ENCODE measurements at places on chromosomes 1 and 21.

- no peak for DNase-seq
Measured at GRCh38 chr1:91428182-91428798, 23.7 kb upstream of the HFM1 start.

DNA sequence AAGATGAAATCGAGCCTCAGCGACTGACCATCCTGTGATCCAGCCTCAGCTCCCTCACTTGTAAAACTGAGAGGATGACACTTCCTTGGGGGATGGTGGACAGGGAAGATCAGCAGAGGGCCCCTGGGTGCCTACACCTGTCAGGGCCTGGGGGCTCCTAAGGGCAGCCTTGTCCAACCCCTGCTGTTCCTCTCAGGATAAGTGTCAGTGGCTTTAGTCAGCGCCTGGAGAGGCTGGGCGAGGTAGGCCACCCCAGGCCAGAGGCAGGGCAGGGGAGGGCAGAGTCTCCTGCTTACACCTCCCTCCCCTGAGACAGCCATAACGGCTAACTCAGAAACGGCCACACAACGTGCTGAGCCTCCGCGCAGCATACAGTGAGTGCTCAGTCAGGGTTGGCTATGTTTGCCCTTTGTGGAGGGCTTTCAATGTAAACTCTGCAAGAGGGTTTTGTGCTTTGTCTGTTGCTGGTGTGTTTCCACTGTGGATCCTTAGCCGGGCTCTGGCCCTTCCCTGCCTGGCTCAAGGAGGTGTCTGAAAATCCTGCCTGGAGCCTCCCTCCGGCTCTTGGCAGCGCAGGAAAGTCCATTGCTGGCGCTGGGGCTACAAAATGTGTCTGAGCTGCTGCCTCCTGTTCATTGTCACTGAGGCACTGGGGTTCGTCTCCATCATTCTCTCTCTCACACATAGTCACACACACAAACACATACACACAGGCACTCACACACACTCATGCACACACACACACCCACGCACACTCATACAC is 588.4 kb downstream of the PTPRU start:
- DNase-seq: no peak

DNA sequence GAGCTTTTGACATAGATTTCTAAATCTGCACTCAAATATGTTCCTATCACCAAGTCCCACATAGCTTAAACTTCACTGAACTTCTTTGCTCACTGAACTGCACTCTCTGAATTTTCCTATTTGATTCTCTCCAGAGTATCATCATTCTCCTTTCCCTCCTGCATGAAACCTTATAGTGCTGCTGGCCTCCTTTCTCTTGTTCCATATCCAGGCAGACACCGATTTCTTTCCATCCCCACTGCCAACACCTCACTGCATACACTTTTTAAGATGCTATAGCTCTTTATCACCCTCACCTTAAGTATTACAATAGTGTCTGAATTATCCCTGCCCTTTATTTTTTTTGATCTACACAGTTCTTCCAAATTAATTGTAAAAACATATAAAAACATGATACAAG is 3.1 kb upstream of the TRIM45 start:
- no peak for DNase-seq

GRCh38 chr1:10022656-10023055 is 10.1 kb upstream of the UBE4B start:
- no peak for DNase-seq

DNA sequence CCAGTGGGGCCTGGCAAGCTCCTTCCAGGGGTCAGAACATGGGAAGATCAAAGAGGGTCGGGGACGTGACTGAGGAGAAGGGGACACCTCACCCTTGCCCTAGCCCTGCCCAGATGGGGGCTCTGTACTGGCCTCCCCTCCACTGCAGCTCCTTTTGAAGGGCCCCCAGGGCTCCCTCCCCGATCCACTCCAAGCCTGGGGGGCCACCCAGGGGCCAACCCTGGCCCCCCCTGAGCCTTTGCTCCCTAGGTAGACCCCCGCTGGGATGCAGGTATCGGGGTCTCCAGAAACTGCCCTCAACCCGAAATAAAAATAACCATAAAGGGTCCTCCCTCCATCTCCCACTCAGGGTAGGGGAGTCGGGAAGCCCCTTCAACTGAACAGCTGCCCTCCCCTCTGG is 37.4 kb upstream of the FAM131C start:
- DNase-seq: no peak

DNA sequence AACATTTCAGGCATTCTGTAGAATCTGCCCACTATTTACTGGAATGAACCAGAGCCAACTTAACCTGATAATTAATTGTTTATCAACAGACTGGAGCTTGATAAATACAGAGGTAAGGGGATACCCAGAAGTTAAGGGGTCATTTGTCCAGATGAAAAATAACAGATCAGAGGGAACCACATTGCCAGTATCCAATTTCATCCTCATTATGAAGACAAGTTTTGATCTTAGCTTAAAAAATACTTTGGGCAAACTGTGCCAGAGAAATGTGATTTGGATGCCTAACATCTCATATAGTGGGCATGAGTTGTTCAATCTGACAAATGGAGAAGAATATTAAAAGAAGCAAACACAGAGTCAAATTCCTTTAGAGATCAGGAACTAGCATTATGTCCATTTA is 63.7 kb downstream of the IFI44 start:
- DNase-seq: no peak

- no peak for DNase-seq
Measured at GRCh38 chr1:56149761-56150160, 429.6 kb downstream of the PLPP3 start.

GRCh38 chr21:41602531-41602930 is 94.6 kb upstream of the TMPRSS2 start:
- no peak for DNase-seq

DNA sequence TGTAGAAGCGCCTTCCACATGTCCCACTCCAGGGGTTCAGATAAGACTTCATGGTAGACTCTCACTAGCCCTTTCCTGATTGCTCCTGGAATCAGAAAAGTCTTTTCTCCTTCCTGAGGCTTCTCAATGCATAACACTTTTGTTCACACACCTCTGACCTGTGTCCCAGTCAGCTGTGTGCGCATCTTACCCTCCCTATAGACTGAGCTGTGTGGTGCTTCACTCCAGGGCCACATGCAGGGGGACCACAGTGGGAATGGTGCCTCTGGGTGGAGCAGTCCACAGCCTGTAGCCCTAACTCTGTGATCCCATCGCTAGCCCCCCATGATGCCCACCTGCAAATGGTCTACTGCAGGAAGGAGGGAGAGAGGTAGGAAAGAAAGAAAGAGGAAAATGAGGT is 84.0 kb upstream of the TLR5 start:
- no peak for DNase-seq

- DNase-seq: no peak
Measured at GRCh38 chr1:154666051-154666790, 58.2 kb upstream of the ADAR start.

- DNase-seq: no peak
Measured at GRCh38 chr1:199944986-199945385, 82.5 kb upstream of the NR5A2 start.

GRCh38 chr1:205141236-205142101 is 19.7 kb upstream of the RBBP5 start:
- DNase-seq: peak; percentile 66

DNA sequence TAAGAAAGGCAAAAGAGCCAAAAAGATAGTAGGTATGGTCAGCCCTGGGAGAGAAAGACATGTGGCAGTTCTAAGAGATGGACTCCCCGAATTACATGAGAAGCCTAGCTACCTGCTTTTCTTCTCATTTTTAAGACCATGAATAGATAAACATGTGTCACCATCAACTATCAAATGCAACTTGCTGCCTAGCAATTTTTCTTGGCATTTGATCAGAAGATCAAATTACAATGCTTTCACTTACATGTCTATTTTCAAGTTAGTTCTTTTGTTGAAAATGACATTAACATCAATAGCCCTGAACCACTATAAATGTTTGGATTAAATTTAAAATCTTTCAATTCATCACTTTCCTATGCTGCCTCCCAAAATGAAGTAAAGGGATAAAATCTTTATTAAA is 212.3 kb downstream of the HHIPL2 start:
- DNase-seq: no peak

- no peak for DNase-seq
Measured at GRCh38 chr1:85836736-85837135, 128.5 kb upstream of the ZNHIT6 start.

DNA sequence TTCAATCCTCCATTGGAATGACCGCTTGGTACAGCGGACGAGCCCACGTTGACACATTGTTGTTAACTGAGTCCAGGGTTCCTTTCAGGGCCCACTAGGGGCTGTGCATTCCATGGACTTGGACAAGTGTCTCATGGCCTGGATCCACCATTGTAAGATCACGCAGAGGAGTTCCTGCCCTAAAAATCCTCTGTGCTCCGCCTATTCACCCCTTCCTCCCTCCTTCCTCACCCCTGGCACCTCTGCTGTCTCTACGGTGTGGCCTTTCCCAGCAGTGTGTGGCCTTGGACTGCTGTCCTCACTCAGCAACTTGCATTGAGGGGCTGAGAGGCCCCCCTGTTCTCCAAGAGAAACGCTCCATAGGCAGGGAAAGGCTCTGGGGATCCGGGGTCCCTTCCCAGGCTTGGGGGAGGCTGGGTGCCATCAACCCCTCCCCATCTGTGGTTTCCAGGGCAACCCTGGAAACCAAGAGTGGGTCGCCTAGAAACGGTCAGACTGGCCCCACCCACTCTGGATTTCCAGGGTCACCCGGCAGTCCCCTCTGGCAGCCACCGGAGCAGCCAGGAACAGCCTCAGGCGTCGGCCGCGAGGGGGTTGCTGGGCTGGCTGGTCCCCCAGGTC is 50.9 kb downstream of the MEGF6 start:
- DNase-seq: no peak

DNA sequence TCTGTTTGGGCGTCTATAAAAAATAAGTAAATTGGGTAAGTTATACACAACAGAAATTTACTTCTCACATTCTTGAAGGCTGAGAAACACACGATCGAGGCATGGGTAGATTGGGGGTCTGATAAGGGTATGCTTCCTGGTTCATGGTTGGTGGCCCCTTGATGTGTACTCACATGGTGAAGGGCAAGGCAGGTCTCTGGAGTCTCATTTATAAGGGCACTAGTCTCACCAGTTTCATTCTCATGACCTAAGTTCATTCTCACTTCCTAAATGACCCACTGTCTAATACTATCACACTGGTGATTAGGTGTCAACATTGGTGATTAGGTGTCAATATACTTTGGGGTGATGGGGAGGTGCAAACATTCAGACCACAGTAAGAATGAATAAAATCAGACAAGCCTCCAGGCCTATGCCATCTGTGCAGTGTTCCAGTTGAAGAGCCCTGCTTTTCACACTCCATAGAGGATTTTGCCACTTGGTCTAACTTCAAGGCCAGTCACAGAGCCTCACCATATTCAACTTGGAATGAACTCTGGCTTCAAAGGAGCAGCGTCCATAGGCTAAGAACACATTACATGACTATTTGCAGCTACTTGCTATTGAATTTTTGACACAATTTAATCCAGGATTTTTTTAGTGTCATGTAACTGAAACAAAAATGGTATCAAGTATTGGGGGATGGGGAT is 2.5 kb upstream of the GBP4 start:
- no peak for DNase-seq

DNA sequence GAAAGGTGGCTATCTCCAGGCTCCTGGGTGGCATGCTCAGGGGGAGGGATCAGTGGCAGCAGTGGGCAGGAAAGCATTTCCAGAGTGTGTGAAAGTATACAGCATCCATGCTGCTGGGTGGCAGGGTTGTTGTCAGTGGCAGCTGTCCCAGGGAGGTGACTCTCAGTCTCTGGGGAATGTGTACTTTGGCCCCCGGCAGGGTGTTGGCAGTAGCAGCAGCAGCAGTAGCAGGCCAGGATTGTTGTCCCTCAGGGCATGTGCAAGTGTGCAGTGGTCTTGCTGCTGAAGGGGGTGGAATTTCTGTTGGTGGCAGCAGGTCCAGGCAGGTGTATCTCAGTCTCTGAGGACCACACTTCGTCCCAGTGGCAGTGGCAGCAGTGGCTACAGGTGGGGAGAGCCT is 71.7 kb upstream of the GUCA2B start:
- DNase-seq: no peak

GRCh38 chr1:98388441-98388840 is 273.1 kb upstream of the SNX7 start:
- peak; percentile 75 for DNase-seq

GRCh38 chr1:44911026-44911425 is 68.0 kb upstream of the PTCH2 start:
- no peak for DNase-seq

DNA sequence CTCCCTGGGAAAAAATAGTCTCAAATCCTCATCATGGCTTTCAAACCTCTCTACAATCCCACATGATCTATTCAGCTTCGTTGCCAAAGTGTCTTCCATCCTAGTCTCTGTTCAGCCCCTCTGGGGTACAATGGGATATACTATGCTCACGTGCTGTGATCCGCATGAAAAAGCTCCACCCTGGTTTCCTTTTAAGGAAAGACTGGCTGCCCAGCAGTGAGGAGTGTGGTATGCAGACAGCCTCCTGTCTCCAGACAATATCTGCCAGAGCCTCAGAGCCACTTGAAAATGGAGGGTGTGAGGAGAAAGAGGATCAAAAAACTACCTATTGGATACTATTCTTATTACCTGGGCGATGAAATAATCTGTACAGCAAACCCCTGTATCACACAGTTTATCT is 194.5 kb downstream of the LHX8 start:
- no peak for DNase-seq

- no peak for DNase-seq
Measured at GRCh38 chr1:173866413-173867115, 1.2 kb downstream of the GAS5 start.

GRCh38 chr21:34888569-34889319 is 160.4 kb downstream of the RUNX1 start:
- DNase-seq: peak; percentile 85

- no peak for DNase-seq
Measured at GRCh38 chr1:108082001-108082400, 117.0 kb upstream of the VAV3 start.

Data from pulmonary artery endothelial cell (primary cell).